ENCODE measurements at places on chromosomes 13 and 19. TPM values are rescaled to one million over a fixed set of nuclear protein-coding genes. Genes with fewer than 3 reads are reported as not detected.
A peak's percentile ranks its signal among the peaks of the same experiment; 100 is the strongest.

The THSD8 gene
- not detected for total RNA-seq

The CGB2 gene
- not detected for total RNA-seq

The SLITRK1 gene
- total RNA-seq = not detected

The FXYD1 gene
- total RNA-seq = 2.5 TPM

- no peak for DNase-seq
Measured at GRCh38 chr13:70505809-70506208, 397.6 kb upstream of the KLHL1 start.

- no peak for DNase-seq
Measured at GRCh38 chr19:366951-367350, 22.4 kb upstream of the MIER2 start.

DNA sequence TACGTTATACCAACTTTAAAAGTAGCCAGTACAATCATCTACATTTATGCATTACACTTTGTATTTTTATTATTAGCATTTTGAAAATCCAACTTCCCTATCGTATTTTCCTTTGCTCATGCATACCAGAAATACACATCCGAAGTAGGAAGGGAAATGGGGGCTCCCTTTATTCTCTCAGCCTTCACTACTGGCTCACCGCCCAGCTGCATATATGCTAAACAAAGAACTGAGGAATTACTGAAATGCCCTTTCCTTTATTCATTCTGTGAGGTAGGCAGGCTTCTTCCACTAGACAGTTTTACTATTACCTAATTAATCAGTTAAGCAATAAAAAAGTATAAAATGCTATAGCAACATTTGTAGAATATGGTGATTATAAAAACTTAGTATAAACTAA, 291.6 kb downstream of the KLF12 start:
- no peak for DNase-seq

DNA sequence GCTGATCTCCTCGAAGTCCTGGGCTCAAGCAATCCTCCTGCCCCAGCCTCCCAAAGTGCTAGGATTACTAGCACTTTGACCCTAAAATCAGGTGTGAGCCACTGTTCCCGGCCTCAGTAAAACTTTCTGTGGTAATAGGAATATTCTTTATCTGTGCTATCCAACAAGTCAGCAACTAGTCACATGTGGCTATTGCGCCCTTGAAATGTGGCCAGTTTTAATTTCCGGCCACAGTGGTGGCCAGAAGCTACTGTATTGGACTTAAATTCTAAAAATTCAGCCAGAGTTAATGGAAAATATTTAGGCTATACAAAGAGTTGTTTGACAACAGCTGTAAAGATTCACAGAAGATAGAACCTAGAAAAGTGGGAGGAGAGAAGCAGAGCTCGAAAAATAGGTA, 30.0 kb downstream of the KEAP1 start:
- DNase-seq = peak; percentile 30

DNA sequence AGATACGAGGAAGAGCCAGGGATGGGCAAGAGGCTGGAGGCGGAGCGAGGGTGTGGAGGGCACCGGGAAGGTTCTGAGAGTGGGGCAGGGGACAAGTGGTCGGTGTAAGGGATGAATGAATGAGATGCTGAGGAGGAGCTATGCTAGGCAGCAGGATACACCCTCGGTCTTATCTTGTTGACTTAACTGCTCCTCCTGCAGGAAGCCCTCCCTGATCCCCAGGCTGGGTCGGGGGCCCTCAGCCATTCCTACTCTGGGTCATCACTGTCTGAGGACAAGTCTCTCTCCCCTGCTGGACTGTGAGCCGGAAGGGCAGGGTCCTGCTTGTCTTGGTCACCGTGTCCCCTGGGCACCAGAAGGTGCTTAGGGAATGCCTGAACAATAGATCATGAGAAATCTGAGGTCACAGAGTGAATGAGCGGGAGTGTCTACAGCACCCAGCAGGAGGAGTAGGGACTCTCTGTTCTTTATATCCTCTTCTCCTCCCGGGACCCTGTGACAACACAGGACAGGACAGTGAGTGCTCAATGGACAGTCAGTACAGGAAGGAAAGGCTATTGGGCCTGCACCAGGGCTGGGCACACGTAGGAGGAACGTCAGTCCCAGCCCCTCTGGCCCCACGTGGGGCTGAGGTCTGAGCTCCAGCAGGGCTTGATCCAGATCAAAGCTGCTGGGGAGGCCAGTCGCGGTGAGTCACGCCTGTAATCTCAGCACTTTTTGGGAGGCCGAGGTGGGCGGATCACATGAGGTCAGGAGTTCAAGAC, 6.5 kb downstream of the NKPD1 start:
- peak; percentile 83 for DNase-seq

DNA sequence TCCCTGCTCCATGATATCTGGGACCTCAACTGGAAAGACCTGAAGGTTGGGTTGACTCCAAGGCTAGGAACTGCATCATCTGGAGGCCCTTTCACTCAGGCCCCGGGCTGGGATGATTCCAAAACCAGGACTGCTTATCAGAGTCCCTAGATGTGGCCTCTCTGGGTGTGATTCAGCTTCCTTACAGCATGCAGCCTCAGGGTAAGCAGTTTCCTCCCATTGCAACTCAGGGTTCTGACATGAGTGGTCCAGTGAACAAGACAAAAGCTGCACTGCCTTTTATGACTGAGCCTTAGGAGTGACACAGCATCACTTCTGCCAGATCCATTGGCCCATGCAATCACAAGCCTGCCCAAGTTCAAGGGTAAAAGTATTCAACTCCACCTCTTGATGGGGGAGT, 502.8 kb downstream of the COG6 start:
- DNase-seq = peak; percentile 64

- peak; percentile 58 for DNase-seq
Measured at GRCh38 chr13:32314271-32315237, 609 bp downstream of the ZAR1L start.

- DNase-seq = no peak
Measured at GRCh38 chr13:30692113-30692512, 43.2 kb upstream of the ALOX5AP start.

DNA sequence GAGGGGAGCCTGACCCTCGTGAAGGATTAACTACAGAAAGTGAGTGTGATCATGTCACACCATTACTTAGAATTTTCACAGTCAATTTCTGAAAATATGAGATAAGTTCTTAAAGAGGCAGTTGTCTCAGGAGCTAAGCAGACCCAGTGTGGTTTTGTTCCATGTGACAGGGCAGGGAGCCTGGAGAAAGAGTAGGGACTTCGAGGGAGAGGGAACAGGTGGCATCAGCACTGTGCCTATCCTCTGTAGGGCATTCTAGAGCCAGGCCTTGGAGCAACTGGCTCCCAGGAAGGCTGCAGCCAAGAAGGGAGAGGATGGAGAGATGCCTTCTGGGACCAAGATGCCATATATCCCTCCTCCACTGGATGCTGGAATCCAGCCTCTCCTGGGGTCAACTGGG, 183.0 kb downstream of the TSHZ3 start:
- no peak for DNase-seq

- DNase-seq = peak; percentile 42
Measured at GRCh38 chr19:49790866-49791265, 22.2 kb downstream of the FUZ start.

- no peak for DNase-seq
Measured at GRCh38 chr13:57345526-57345925, 178.5 kb downstream of the PRR20E start.

DNA sequence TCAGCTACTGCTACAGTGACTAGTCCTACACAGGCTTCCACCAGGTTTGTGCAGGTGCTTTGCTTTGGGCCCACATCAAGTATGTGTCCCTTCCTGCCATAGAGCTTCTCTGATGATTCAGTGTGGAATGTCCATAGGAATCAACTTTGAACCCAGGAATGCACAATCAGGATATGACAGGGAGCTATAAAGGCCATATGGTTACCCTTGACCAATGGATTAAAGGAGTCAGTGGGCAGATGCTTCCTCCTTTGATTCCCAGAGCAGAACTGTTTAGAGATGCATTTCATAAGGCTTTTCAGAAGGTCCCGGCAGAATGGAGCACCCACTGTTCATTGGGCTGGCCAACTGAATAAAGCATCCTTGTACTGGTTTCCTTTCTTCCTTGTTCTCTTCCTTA, 145.2 kb upstream of the WASF3 start:
- DNase-seq = no peak

GRCh38 chr19:30344446-30345425, 27.4 kb upstream of the ZNF536 start:
- DNase-seq = no peak

DNA sequence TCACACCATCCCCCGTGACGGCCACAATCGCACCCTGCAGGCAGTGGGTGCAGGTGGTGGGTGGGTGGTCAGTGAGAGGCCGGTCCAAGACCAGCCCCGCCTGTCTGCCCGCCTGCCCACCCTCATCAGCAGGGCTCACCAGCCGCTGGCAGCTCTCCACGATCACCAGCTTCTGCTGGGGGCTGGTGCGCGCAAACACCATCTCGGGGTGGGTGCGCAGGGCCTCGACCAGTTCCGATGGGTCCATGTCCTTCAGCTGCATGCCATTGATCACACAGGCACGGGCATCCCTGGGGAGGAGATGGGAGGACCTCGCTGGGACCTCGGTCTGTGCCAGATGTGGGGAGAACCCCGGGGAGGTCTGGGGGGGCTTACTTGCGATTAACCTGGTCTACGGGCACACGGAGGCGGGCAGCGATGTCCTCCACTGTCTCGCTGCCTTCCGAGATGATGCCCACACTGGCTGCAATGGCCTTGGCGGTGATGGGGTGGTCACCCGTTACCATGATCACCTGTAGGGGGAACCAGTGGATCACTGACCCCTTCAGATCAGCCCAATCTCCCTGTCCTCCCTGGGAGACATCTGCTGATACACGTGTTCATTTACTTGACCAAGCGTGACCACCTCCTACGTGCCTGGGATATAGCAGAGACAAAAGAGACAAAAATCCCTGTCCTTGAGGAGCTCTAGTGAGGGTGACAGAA, 8.0 kb downstream of the ATP4A start:
- DNase-seq = peak; percentile 29

GRCh38 chr13:82569581-82569980, 1312.7 kb downstream of the SLITRK1 start:
- DNase-seq = no peak

GRCh38 chr19:13849991-13850909, 26.7 kb upstream of the NANOS3 start:
- DNase-seq = peak; percentile 73

DNA sequence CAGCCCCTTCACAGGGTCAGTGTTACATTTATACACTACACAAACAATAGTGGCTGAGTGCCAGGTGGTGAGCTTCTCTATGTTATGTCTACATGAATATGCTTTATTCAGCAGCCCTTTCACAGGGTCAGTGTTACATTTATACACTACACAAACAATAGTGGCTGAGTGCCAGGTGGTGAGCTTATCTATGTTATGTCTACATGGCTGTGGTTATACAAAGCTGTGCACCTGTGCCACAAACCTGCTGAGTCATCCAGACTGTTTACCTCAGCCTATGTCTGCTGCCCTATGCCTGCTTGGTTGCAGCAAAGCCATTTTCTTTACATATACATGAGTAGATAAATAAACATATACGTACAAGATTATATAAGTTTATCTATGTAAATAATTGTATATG, 76.5 kb downstream of the ZNF726 start:
- DNase-seq = peak; percentile 4

- DNase-seq = no peak
Measured at GRCh38 chr13:114056205-114057013, 76.0 kb downstream of the RASA3 start.

- no peak for DNase-seq
Measured at GRCh38 chr13:23443878-23444277, 10.4 kb upstream of the SACS start.

DNA sequence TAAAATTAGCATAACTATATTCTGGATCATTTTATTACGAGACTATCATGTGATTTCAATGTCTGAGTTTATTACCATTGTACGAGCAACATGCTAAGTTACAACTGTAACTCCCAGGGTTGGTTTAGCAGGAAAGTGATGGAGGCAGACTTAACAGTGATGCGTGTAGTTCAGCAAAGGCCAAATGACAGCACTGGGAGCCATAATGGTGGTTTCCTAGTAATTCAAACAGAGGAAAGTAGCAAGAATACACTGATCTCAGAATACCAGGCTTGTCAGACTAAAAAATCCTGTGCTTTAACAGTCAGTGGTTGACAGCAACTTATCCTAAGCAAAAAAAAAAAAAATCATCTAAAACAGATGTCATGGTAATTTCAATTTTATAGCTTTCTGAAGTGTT, 229.6 kb downstream of the KLF12 start:
- DNase-seq = no peak

DNA sequence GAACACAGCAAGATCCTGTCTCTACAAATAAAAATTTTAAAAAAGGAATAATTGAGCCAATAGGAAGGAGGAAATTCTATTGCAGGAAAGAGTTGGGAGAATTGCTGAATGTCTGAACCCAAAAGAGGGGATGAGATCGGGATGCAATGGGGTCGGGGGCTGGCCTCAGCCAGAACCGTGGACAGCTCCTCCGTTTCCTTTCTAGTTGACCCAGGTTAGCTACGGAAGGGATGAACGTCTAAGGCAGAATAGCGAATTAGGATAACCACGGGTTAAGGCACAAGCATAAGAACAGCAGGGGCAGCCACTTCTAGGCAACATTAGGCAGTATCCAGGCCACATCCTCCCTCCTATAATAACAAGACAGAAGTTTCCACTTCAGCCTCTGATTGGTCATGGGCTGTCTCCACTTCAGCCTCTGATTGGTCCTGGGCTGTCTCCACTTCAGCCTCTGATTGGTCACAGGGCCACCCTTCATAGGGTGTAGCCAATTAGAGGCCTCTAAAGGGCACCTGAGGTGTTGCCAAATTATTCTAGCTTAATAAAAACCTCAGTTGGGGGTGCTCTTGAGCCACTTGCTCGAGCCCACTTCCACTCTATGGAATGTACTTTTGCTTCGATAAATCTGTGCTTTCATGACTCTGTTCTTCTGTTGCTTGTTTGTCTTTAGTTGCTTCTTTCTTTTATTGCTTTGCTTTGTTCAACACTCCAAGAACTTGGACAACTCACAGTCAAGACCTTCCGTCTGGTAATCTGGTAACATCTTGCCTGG, 24.9 kb upstream of the TPM4 start:
- DNase-seq = peak; percentile 37

DNA sequence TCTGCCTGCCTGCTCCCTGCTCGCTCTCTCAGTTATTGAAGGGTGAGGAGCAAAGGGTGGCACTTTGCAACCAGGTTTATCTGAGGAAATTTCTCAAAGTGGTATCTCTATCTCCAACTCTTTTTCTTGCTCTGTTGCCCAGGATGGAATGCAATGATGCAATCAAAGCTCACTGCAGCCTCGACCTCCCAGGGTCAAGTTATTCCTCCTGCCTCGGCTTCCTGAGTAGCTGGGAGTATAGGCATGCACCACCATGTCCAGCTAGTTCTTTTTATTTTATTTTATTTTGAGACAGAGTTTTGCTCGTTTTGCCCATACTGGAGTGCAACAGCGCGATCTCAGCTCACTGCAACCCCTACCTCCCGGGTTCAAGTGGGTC, 4.9 kb downstream of the ACTMAP start:
- DNase-seq = peak; percentile 72

All from fibroblast of the aortic adventitia (primary cell).